ENCODE measurements at places on chromosomes 4 and X.

DNA sequence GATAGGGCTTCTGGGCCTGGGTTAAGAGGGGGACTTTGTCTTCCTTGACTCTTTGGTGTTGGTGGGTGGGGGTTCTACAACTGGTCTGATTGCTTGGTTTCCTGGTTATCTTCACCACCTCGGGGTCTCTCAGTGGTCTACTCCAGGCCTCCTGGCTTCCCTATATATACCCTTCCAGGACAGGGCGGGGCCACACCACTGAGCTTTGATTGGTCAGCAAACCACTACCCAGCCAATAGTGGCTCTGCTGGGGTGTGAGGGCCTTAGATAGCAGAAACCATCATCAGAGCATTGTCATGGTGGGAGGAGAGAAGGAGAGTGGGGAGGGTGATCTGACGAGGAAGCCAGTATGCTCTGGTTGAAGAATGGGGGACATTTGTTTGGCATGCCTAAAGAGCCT, 14.4 kb upstream of the MAGEA1 start:
- DNase-seq = no peak

GRCh38 chr4:101439926-101440325, 92.6 kb upstream of the PPP3CA start:
- DNase-seq = no peak

DNA sequence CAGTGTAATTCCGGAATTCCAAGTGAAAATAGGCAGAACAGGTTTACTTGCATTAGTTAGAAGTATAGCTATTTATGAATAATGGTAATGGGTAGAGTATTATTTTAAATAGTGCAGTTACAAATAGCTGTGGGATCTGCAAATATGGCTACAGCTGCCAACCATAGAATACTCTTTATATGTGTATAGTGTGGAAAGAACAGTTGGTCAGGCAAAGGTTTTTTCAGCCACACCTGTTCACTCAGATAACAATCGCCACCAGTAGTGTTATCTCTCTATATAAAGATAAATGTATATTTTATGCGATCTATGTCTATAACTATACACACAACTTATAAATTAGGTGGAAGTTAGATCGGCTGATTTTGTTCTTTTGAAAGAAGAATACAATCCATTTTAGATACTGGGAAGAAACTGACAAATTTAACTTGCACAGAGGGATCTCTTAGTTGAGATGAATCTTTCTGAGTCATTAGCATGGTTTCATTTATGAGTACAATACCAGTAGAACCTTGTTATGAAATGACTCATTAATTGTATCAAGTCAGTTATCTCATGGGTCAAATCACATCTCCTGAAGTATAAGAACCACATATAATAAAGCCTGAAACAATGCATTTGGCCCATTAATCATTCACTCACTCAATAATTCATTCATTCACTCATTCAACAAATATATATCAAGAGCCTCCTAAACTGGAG, 100.9 kb upstream of the NR3C2 start:
- peak; percentile 17 for DNase-seq

DNA sequence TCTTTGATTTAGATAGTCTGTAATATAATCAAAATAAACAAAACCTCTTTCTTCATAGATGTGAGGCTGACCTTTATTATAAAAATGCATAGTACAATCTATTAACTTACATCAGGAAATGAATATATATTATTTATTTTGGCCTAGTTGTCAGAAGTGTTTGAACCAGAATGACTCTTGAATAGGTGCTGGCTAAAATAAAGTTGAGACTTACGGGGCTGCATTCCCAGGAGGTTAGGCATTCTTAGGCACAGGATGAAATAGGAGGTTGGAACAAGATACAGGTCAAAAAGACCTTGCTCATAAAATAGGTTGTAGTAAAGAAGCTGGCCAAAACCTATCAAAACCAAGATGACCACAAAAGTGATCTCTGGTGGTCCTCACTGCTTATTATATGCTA, 1193.3 kb upstream of the IGFBP7 start:
- no peak for DNase-seq

DNA sequence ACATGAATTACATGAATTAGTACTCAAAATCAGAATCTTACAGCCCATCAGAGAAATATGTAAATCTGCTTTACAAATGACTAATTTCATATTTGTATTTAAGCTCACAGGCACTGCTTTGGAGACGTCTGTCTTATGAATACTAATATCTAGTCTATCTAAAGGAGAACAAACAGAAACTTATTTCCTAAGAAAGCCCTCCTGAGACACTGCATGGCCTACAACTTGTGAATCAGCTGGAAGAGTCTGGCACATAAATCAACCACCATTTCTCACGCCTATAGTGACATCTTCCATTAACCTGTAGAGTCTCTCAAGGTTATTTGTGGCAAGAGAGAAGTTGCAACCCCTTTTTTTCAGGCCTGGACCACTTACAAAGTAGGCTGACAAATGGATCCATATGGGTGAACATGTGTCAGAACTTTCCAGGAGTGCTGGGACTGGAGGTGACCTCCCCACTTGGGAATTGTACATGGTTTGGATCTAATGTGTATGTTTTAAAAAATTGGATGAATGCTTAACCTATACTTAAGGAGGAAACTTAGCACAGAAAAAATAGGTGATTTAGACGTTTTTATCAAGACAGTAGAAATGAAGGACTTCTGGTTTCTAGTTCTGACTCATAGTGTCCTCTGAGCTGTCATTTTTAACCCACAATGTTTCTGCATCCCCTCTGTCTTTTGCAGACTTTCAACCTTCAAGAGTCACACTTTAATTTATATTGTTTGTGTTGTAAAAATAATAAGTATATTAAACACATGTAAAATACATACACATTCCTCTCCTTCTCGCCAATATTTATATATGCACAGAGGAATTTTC, 83.2 kb upstream of the ARHGAP24 start:
- no peak for DNase-seq

- DNase-seq = no peak
Observed at GRCh38 chr4:154124539-154125255, 335.8 kb upstream of the SFRP2 start.

GRCh38 chr4:174940002-174940401, 21.8 kb downstream of the ADAM29 start:
- no peak for DNase-seq

- no peak for DNase-seq
Observed at GRCh38 chr4:164212134-164212533, 541.8 kb upstream of the SMIM31 start.

GRCh38 chr4:140993370-140993769, 139.9 kb downstream of the RNF150 start:
- no peak for DNase-seq

- DNase-seq = no peak
Observed at GRCh38 chr4:171621646-171622045, 191.6 kb upstream of the GALNTL6 start.

DNA sequence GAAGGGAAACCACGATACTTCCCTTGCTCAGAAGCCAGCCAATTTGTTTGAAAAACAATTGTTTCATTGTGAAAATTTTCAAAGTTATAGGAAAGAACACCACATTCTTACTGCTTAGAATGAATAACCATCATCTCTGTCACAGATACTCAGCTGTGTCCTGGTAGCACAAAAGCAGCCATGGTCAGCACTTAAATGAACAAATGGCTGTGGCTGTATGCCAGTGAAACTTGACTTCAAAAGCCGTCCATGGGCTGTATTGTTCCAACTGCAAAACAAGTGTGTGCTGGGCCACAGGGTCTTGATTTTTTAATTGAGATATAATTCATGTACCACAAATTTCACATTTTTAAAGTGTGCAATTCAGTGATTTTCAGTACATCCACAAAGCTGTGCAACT, 19.6 kb downstream of the NSDHL start:
- DNase-seq = no peak

DNA sequence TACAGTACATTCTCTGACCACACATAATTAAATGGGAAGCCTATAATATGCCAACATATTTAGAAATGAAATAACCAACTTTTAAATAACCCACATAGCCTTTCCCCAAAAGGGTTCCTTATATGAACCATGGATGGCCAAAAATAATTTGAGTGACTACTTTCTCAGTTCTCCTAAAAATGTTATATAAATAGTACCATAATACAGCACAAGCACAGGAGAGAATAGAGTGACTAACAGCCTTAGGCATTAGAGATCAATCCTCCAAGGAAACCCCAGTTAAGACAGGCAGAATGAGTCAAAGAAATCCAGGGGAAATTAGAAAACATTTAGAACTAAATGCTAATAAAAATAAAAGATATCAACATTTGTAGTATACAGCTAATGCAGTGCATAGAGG, 50.2 kb downstream of the ANKRD17 start:
- DNase-seq = peak; percentile 52
